ENCODE measurements at places on chromosomes 13 and 19. TPM values are rescaled to one million over a fixed set of nuclear protein-coding genes. Genes with fewer than 3 reads are reported as not detected.

The KIR2DL1 gene
- not detected for total RNA-seq

The PRTN3 gene
- not detected for total RNA-seq

The CPB2 gene
- not detected for total RNA-seq

The RASAL3 gene
- 18.7 TPM for total RNA-seq

The ZNF829 gene
- total RNA-seq, result 1.4 TPM

The RASIP1 gene
- 196 TPM for total RNA-seq

The OR2Z1 gene
- not detected for total RNA-seq

The KLF2 gene
- total RNA-seq, result 13.3 TPM

The TMC4 gene
- not detected for total RNA-seq

The ERICH4 gene
- not detected for total RNA-seq

The TMEM38A gene
- 0.20 TPM for total RNA-seq
